Cardiac muscle cell (in vitro differentiated cells and primary cell): ENCODE measurements at places on chromosomes 11 and 22. TPM values are rescaled to one million over a fixed set of nuclear protein-coding genes. Genes with fewer than 3 reads are reported as not detected.

- no peak for DNase-seq
These were observed 58.4 kb upstream of the GAB2 start for GRCh38 chr11:78476066-78476465.

- no peak for DNase-seq
These were observed 7.9 kb downstream of the ASPHD2 start for GRCh38 chr22:26436903-26437515.

- peak; percentile 68 for DNase-seq
These were observed 158.2 kb upstream of the E2F8 start for GRCh38 chr11:19398772-19399527.

DNA sequence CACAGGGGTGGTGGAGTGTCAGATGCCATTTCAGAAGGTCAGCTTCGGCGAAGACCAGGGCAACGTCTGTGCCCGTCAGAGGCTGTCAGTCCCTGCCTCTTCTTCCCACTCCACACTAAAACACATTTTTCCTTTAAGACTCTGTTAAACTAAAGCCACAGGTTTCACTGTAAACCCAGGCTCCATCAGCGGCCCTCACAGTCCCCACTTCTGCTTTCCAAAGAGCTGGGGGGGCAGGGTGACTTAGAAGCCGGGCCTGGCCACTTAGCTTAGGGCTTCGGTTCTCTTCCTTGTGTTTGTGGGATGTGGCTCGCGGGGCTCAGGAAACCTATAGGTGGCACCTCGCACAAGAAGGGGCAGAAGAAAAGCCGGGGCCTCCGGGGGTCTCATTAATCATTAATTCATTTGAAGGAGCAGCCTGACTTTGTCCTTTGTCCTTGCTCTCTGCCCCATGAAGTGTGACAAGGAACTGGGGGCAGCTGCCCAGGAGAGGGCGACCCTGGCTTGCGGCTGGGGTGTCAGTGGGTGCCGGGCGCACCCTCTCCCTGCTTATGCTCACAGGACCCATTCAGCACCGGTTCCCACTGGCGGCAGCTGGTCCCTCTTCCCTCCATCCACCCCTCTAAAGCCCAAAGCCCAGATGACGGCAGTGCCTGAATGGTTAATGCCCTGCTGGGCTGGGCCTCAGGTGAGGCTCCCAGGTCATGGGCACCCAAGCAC is 4.1 kb downstream of the SLC25A45 start:
- no peak for DNase-seq

GRCh38 chr11:20032127-20032526 is 128.1 kb downstream of the DBX1 start:
- DNase-seq, result no peak

- no peak for DNase-seq
These were observed 22.2 kb downstream of the SVIP start for GRCh38 chr11:22807391-22807790.

- DNase-seq, result peak; percentile 93
These were observed 18.7 kb upstream of the SCGB1D1 start for GRCh38 chr11:62171261-62171723.

DNA sequence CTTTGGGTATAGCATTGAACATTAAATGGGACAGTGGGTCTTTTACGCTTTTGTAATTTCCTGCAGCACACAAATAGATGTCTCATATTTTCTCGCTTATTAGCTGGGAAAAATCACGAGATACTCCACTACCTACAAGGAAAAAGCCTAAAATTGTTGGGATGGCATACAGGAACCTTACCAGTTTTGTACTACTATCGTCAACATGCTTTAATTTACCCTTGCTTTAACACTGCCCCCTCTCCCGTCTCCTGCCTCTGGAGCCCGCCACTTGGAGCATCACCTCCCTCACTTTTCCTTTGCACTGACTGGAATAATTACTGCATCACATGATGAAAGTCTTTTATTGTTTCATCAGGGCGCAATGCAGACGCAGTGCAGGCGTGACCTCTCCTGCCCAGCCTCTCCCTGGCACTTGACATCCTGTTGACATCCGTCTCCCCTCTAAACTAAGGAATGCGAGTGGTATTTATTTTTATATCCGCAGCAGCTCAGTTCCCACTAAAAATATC is 1.0 kb upstream of the FNBP4 start:
- DNase-seq, result peak; percentile 76

GRCh38 chr11:107563702-107564101 is 1.8 kb downstream of the ALKBH8 start:
- DNase-seq, result peak; percentile 74

- no peak for DNase-seq
These were observed 12.4 kb downstream of the C11orf24 start for GRCh38 chr11:68259122-68259959.

- DNase-seq, result no peak
These were observed 220.0 kb downstream of the C11orf91 start for GRCh38 chr11:33480626-33481025.

- no peak for DNase-seq
These were observed 669.1 kb downstream of the NTM start for GRCh38 chr11:132039521-132039920.

DNA sequence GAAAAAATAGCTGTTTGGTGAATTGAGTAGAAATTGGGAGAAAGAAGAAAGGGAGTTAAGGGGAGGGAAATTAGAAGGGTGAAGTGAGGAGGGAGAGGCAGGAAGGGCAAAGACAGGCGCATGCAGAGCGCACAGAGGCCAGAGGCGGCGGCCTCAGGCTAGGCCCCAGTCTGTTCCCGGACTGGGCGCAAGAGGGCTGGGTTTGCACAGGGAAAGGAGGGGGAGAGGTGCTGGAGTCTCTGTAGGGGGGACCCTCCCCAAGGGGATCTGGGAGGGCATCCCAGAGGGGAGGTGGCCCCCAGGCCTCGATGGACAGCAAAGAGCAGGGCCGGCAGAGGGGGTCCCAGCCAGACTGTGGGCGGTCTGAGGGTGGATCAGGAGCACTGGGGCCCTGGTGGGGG is 1.3 kb upstream of the FLRT1 start:
- DNase-seq, result no peak

GRCh38 chr11:45093761-45094455 is 52.5 kb upstream of the PRDM11 start:
- DNase-seq, result no peak

- no peak for DNase-seq
These were observed 176.7 kb downstream of the SWAP70 start for GRCh38 chr11:9840460-9841004.

DNA sequence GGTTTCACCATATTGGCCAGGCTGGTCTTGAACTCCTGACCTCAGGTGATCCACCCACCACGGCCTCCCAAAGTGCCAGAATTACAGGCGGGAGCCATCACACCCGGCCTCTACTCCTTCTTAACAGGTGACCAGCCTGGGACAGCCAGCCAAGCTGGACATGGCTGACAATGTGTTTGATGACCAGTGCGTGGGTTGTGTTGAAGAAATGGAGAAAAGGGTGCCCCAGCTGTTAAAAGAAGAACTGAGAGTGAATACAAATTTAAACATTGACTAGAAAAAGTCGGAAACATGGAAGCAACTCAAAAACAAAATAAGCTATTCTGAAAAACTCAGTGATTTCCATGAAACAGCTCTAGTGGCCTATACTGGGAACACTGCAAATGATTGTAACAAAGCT is 86.5 kb upstream of the CLPB start:
- DNase-seq, result no peak

DNA sequence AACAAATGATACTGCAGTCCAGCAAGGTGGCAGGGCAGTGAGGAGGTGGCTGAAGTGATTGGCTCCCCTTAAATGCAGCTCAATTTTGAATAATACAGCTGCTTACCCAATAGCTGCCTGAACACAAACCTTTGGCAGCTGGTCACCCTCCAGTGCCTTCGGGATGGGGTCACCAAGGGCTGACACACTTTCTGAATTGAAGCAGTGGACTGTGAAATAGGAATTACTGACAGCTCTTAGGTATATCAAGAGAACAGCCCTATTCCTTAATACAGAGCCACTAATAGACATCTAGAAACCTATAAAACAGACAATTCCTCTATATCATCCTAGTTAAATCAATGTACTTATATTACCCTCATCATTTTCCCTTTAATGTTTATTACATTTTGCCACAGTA is 474.2 kb upstream of the KIRREL3 start:
- DNase-seq, result no peak

- DNase-seq, result peak; percentile 10
These were observed 344.7 kb downstream of the BUD13 start for GRCh38 chr11:116427903-116428637.

The NRXN2 gene
- 1.2 and 1.4 TPM in 2 replicates for total RNA-seq

The CBLIF gene
- total RNA-seq, result 0.69 TPM in 1 of 2 replicates, not detected in the other

The PGA5 gene
- 0.89 and 3.2 TPM in 2 replicates for total RNA-seq

The KRTAP5-9 gene
- 0.39 TPM in 1 of 2 replicates, not detected in the other for total RNA-seq

The MMP13 gene
- total RNA-seq, result not detected in 2 replicates

The KCNQ1OT1 gene
- total RNA-seq, result 3.1 and 8.8 TPM in 2 replicates

The KIRREL3 gene
- total RNA-seq, result 0.07 and 0.12 TPM in 2 replicates

The GRM5 gene
- total RNA-seq, result 0.06 TPM in 1 of 2 replicates, not detected in the other
